Thyroid gland (tissue), 4 donors: ENCODE measurements at places on chromosomes 7 and 10. TPM values are rescaled to one million over a fixed set of nuclear protein-coding genes. Genes with fewer than 3 reads are reported as not detected.

- no peak for DNase-seq
These were observed 157.6 kb upstream of the LANCL2 start for GRCh38 chr7:55207436-55208125.

EFCAB10 gene
- not detected for total RNA-seq

DNA sequence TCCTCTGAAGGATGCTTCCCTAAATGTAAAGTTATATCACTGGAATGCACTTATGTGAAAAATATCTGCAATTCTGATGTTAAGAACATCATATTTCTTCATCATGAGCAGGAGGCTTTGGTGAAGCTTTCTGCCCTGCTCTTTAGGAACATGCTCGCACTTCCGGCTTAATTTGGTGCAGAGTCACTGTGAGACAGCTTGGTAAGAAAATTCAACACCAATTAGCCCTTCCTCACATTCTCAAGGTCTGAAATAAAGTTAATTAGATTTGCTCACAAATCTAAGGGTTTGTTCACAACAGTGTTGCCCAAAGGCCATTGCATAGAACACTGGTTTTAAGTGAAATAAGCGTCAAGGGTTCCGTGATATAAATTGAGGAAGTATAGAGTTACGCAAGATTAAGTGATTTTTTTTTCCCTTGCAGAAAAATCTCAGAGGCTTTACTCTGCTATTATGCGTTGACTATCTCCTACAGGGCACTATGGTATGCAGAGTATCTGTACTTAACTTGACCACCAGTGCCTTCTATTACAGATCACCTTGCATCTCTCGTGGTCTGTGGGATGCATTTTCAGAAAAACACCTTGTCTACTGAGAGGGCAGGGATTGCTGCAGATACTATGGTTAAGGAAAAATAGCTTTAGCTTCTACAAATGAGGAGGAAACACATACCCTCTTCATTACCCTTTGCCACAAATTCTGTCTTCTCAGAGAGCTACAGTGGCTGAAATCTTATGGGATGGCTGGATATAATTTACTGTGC is 953.9 kb downstream of the TYW1 start:
- DNase-seq: no peak

GRCh38 chr7:18109762-18110161 is 82.1 kb upstream of the PRPS1L1 start:
- DNase-seq: no peak

- no peak for DNase-seq
These were observed 166.5 kb upstream of the VIPR2 start for GRCh38 chr7:159311172-159311494.

GRCh38 chr10:72831696-72832409 is 61.7 kb upstream of the OIT3 start:
- DNase-seq: no peak

DNA sequence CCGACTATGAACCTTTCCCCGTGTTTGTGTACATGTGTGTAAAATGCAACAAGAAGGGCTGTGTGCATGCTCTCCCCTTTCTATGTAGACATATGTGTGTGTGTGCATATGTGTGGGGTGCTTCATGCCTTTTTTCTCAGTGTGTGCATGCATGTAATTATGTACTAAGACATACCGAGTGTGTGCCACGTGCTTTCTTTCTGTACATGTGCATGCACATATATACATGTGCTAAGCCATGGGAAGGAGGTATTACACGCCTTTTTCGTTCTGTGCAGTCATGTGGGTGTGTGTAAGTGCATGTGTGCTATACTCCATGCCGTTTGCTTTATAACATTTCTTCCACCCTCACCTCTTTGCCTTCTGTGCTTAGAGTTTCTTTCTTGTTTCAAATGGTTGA is 544.3 kb downstream of the TNS3 start:
- DNase-seq: no peak

DNA sequence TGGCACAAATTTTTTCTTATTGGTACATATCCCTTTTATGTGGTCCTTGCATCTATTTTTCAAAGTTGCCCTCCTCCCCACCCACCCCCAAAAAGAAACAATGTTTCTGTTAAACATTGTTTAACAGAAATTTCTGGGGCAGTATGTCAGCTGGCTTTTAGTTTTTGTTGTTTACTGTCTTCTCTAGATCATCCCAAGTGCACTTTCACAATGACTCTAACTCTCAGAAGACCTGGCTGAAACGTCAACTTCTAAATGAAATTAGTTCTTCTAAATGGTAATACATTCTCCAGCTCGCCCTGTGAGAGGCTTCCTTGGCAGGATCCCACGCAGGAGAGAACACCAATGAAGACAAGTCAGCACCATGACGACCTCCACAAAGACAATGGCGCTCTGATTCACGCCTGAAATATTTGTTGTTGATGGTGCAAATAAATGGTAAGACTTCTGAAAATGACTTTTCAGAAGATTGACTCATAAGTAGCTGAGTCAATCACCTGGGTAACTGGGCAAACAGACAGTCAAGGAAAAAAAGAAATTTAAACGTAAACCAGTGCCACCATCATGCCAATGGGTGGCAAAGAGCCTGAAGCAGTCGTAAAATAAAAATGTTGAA is 293.7 kb downstream of the FZD1 start:
- no peak for DNase-seq

- peak; percentile 20 for DNase-seq
These were observed 533.0 kb upstream of the GALNT17 start for GRCh38 chr7:70598976-70599375.

STK31 gene
- total RNA-seq: 1.0 TPM

DNA sequence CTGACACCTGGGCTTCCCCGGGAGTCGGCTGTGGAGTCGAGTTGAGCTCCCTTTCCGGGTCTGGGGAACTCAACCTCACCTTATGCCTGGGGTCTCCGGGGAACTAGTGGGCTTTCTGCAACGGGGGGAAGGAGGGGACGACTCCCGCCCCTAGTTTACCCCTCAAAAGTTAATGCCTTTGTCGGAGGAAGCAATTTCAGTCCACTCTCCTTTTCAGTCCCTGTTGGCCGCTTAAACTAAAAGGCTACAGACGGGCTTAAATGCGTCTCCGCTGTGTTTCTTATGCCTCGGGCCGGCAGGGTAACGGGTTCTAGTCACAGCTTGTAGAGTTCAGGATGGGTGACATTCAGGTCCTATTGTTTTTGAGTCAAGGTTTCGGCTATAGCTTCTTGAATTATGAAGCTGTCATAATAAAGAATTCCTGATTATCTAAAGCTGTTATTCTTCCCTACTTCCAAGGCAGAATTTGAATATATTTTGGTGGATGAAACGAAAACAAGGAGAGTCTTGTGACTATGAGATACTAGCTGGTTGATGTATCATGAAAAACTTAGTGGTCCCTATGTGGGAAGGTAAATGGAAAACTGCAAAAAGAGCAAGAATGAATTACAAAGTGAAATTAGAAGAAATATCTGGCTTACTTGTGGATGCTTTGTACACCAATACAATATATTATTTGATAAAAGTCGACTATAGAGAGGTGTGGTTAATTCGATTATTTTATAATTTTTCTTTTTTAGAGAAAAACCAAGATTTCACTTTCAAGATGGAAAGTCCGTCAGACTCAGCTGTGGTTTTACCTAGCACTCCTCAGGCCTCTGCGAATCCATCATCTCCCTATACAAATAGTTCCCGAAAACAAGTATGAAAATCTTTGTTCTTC is 495 bp downstream of the SFR1 start:
- no peak for DNase-seq

- DNase-seq: no peak
These were observed 95.0 kb downstream of the MMRN2 start for GRCh38 chr10:86862373-86862772.

FIS1 gene
- total RNA-seq: 157 TPM

MUC12 gene
- total RNA-seq: not detected

- DNase-seq: no peak
These were observed 242.9 kb upstream of the MEOX2 start for GRCh38 chr7:15929411-15929810.

DNA sequence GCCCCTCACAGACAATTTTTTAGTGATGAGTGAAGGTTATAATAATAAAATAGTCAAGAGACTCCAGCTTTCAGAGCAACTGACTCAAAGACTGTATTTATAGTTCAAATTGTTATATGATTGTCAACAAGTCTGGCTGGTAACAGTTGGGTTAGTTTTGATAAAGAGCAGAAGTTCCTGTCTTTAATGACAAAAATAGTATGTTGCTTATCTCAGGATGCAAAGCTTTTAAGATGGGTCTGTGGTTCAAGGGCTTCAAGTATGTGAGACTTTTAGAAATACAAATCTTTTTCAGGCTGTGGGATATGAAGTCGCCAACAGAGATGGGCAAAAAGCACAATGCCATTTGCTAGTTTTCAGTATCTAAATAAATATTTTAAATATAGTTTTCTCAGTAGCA is 118.4 kb downstream of the ABCA13 start:
- no peak for DNase-seq

TUBB8 gene
- 0.50 TPM for total RNA-seq

GRCh38 chr10:93566435-93567276 is at the start of gene FFAR4:
Gene FFAR4 (plus strand): TSS chr10:93566665. CDS start chr10:93566721, 56 bp downstream.
- DNase-seq: peak; percentile 4

GRCh38 chr7:6252748-6253147 is 19.7 kb downstream of the CYTH3 start:
- DNase-seq: no peak

GRCh38 chr7:5679813-5680473 is 101.5 kb downstream of the RNF216 start:
- DNase-seq: no peak

- DNase-seq: no peak
These were observed 94.7 kb downstream of the DYNC2I1 start for GRCh38 chr7:158950914-158951635.

HABP2 gene
- total RNA-seq: not detected

PRF1 gene
- 3.5 TPM for total RNA-seq

POLR2J2 gene
- total RNA-seq: 2.0 TPM

LFNG gene
- total RNA-seq: 4.7 TPM

DNA sequence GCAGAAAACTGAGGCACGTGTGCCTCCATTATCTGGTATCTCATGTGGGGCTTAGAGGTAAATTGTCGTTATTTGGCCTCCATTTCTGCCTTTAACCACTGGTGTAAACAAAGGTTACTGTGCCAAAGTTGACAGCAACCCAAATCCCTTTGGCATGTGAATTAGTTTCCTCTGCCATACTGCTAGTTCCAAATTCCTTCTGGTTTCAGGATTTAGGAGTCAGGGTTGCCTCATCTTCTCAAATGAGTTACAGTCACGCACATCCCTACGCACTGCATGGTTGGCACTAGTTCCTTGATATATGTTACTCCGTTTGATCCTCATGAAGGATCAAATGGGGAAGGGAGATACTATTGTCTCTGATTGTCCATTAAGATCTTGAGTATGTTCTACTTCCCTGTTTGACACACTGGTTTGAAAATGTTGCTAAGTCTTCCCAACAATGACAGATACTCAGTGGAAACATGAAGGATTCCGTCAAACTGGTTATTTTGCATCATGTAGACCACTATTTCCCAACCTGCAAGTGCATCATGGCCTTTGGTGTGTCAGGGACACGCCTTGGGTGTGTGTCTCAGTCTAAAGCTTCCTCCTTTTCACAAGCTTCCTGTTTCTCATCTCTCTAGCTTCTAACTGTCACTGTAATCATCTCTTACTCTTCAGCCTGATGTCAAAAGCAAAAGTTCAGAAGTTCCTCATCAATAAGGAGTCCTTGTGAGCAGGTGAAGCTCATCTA is at the start of gene LIPN:
TSS of gene LIPN (plus strand) at position 655 of the 736 bp plus-strand sequence. CDS start 1,386 bp downstream, outside the sequence.
- no peak for DNase-seq

DNA sequence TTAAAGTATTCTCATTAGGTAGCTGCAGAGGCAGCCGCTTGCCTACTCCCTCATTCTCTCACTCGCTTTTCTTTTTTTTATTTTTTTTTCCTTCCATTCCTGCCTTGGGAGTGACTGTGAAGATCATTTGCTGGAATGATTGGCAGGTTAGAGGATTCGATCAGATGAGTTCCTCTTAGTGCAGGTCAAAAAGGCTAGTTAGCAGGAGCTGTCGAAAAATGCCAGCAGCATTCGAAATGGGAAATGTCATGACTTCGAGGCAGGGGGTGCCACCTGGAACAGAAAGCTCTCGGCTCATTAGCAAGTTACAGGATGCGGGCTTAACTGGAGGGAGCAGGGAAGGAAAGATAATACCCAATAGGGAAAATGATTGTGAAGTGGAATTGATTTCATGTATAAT is 137.5 kb upstream of the FZD1 start:
- DNase-seq: no peak

DNA sequence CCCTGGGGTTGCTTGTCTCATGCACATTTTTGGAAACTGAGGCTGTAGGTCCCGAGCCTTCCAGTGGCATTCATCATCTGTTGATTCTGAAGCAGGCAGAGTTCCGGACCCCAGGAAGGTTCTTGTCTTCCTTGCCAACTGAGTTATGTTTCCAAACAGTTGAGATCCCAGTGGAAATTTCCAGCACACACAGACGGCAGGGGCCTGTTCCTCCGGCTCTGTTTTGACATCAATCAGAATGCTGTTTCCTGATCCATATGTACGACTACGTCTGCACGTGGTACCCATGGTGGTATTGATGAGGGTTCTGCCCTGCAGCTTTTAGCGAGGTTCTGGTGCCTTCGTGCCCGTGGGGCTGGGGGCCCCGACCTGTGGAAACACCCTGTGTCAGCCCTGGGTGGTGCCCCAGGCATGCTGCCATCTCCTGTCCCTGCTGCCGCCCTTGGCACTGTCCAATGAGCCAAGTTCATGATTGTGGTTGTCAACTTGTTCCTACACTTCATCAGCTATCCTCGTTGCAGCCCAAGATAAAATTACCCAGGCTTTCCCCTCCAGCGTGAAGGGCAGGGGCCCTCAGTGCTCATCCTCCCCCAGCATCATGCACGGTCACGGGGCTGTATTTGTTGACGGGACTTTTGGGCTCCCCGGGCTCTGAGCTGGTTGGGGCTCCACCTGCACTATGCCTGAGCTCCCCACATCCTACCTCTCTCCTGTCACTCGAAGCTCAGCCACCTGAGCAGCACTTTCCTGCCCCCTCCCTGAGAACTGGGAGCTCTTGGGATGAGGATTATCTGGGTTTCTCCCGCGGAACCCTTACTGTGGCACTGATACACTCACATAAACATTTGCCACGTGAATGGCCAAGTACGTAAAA is 7.8 kb upstream of the DPYSL4 start:
- DNase-seq: no peak

ZNF365 gene
- not detected for total RNA-seq

- no peak for DNase-seq
These were observed 10.8 kb upstream of the ETV1 start for GRCh38 chr7:14000247-14000646.

DNA sequence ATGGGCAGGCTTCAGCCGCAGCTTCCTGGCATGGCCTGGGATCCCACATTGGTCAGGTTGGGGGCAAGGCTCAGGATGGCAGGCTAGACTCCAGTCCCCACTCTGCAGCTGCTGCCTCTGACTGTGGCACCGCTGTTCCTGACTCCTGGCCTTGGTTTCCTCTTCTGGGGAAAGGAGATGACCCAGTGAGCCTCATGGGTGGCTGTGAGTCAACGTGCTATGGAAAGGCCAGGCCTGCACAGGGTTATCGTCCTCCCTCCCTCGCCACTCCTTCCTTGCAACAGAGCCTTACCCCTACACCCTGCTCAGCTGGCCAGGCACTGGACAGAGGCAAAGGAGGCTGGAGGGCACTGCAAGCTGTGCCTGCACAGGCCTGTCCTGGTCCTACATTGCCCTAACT is 36.1 kb upstream of the CHST15 start:
- no peak for DNase-seq
